ENCODE measurements at places on chromosomes 7 and 10. TPM values are rescaled to one million over a fixed set of nuclear protein-coding genes. Genes with fewer than 3 reads are reported as not detected.

GRCh38 chr10:35699848-35700486, 57.9 kb upstream of the FZD8 start:
- DNase-seq, result no peak

Gene PON3
- 0.41 TPM for total RNA-seq

- DNase-seq, result no peak
Observed at GRCh38 chr7:50704844-50705243, 77.9 kb downstream of the GRB10 start.

GRCh38 chr10:73647211-73647874, 6.1 kb upstream of the MYOZ1 start:
- peak; percentile 66 for DNase-seq

DNA sequence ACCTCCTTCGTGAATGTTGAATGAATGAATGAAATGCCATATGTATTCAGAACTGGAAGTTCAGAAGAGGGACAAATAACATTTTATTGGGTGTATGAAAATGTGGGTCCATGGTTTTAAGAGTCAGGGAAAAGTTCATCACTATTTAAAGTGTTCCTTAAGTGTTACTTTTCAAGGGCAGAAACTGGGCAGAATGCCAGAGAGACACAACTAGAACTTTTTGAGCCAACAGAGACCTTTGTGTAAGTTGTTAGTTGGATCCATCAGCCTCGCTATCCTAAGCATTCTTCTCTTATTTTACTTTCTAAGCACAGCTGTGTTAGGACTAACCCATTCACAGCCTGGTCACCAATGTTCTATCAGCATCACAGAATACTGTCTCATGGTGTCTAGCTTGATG, 13.6 kb upstream of the TAF3 start:
- no peak for DNase-seq

DNA sequence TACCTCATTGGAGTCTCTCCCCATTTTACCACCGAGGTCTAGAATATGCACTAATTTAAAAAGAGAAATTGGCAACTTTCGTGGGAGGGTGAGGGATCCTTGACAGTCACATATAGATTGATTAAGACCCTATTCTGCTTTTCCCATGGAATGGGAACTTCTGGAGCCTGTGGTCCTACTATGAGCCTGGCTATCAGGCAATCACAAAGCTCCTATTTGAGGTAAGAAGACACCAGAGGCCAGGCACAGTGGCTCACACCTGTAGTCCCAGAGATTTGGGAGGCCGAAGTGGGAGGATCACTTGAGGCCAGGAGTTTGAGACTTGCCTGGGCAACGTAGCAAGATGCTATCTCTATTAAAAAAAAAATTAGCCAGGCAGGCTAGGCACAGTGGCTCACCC, 104.7 kb upstream of the CCNY start:
- DNase-seq, result no peak

DNA sequence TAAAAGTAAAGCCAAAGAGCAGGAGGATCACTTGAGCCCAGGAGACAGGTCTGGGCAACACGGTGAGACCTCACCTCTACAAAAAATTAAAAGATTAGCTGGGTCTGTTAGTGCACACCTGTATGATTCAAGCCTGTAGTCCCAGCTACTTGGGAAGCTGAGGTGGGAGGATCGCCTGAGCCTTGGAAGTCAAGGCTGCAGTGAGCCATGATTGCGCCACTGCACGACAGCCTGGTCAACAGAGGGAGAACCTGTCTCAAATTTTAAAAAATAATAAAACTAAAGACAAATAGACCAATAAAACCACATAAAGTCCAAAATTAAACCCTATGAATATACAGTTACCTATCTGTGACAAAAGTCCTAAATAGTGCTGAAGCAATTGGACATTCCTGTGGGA, 3.2 kb downstream of the LMBR1 start:
- DNase-seq, result no peak

DNA sequence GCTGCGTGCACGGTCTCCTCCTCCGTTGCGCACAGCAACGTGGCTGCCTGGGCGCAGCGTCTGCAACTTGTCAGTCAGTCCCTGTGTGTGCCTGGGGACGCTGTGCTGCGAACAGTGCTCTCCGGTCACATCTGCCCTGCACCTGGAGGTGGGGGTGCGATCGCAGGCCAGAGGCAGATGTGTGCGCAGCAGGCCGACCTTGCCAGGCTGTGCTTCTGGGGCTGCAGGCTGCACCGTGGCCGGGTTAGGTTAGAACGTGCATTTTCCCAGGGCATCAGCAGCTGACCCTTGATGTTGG, 8.2 kb upstream of the GET4 start:
- DNase-seq, result no peak

Gene SCART1
- under 0.01 TPM for total RNA-seq

Gene GJD4
- total RNA-seq, result not detected

Gene ITIH5
- 14.7 TPM for total RNA-seq

Gene FZD8
- 13.0 TPM for total RNA-seq

- DNase-seq, result no peak
Observed at GRCh38 chr7:67553378-67553777, 556.7 kb downstream of the TYW1 start.

DNA sequence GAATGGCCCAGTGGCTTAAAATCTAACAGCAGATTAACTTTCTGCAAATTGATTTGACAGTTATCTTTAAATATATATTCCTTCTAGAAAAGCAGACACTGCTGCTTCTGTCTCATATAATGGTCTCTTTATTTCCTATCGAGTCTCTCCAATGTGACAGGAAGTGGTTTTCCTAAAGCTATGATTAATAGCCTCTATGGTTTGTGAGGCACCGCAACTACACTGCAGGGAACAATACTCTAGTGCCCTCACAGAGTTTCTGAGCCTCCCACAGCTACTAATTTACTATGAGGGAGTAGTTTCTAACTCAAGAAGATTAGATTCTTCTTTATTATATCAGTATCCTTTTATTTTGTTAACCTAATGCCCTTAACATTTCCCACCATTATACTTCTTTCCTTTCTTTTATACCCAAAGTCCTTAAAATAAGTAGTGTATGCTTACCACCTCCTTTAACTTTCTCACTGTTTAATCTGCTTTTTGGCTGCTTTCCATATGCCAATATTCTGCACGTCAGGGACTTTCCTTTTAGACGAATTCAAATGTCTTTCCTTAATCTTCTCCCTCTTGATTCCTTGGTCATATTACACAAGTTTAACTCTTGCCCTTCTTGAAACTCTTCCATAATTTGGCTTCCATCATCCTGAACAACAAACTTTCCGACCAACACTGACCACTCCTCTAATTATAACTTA, 23.8 kb upstream of the AHR start:
- no peak for DNase-seq

GRCh38 chr10:48449501-48450232, 143.2 kb downstream of the MAPK8 start:
- DNase-seq, result peak; percentile 75

GRCh38 chr7:89401099-89401498, 605.6 kb upstream of the TEX47 start:
- DNase-seq, result no peak

- DNase-seq, result no peak
Observed at GRCh38 chr10:3886191-3886590, 101.2 kb upstream of the KLF6 start.

DNA sequence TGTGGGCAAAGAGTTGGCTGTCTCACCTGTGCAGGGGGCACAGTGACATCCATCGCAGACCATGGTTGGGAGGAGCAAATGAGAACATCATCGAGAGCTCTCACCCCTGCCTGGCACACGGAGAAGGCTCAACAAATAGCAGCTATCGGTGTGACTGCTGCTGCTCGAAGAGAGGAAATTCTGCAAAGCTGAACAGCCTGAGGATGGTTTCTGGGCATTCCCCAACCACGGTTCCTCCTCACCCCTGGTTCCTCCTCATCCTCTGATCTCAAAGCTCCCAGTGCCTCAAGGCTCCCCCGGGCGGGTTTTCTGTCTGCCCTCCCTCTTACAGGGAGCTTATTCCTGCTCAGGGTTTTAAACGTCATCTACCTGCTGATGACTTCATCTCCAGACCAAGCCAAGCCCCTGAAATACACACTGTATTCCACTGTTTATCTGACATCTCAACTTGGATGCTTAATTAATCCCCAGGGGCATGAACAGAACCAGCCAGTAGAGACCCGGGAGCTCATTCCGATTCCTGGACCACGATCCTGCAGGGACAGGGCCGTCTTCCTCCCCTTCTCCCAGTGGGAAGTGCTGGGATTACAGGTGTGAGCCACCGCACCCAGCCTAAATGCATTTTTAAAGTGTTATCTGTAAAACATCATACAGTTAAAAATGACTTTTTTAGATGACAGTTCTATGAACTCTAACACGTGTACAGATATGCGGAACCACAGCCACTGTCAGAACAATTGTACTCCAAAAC, 19.5 kb upstream of the NOM1 start:
- no peak for DNase-seq

- no peak for DNase-seq
Observed at GRCh38 chr10:82221601-82222149, 346.7 kb downstream of the NRG3 start.

Gene GPR37
- 39.1 TPM for total RNA-seq

Gene RTKN2
- 4.5 TPM for total RNA-seq

GRCh38 chr7:34451183-34451582, 206.8 kb upstream of the NPSR1 start:
- DNase-seq, result no peak

Gene NEUROG3
- not detected for total RNA-seq

- peak; percentile 18 for DNase-seq
Observed at GRCh38 chr7:88344956-88345832, 38.5 kb upstream of the STEAP4 start.

- no peak for DNase-seq
Observed at GRCh38 chr7:30911133-30911532, 520 bp upstream of the AQP1 start.

Gene OR2A12
- total RNA-seq, result not detected

DNA sequence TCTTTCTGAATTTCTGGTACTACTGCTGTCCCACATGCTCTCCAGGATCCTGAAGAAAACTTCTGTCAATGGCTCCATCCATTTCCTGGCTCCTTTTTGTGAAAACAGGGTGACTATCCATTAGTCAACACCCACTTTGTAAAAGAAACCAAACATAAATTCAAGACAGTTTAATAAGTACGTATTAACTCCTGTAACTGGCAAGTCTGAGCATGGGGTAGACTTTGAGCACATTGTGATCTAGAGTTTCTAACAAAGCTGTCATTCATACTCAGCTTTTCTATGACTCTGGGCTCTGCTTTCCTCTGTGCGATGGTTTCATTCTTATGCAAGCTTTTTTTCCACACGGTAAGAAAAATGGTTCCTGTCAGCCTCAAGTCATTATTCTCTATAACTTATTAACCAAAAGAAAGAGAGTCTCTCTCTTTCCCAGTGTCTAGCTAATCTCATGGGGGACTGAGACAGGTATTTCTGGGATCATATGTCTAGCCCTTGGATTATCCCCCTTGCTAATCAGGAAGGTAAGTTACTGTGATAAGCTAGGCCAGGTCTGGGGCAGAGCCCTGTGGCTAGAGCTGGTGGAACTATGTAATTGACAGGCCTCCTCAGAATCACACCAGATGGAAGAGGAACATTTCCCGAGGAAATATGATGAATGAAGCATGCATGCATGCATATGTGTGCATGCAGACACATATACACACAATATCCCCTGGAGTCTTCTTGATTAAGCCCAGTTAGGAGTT, 98.5 kb downstream of the GNAI1 start:
- no peak for DNase-seq

Gene OR9A4
- not detected for total RNA-seq

Gene LIPN
- not detected for total RNA-seq

DNA sequence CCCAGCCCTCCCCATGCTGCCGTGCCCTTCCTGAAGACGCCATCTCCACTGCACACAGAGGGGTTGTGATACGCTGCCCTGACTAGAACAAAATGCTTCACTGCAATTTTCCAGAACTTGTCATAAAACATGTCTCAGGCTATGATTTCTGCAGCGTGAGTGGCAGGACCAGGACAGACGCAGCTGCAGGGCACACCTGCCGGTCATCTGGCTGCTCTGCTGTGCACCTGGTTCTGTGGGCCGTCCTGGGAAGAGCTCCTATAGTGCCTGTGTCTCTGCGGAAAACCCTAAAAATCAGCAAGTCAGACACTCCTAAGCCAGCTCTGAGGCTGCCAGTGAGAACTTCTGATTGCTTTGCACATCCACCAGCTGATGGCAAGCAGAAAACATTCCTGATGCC, 39.7 kb upstream of the DIP2C start:
- DNase-seq, result no peak

Gene TMEM213
- total RNA-seq, result not detected

Gene LYZL1
- not detected for total RNA-seq

GRCh38 chr10:121079226-121079625, 228.1 kb downstream of the WDR11 start:
- DNase-seq, result no peak

DNA sequence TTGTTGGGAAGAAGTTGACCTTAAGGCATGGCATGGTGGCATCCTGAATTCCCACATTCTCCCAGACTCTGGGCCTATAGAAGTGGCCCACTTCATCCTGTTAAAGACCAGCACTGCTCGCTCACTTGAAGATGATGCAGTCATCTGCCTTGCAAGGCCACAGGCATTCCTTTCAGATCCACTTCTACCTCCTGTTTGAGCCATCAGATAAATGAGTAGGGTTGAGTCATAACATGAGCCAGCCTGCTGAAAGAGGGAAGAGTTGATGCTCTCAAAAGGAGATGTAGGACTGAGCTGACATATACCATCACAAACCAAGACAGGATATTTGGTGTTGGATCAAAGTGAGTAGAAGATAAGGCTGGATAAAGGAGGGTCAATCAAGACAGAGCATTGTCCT, 1.5 kb upstream of the EBLN1 start:
- no peak for DNase-seq

DNA sequence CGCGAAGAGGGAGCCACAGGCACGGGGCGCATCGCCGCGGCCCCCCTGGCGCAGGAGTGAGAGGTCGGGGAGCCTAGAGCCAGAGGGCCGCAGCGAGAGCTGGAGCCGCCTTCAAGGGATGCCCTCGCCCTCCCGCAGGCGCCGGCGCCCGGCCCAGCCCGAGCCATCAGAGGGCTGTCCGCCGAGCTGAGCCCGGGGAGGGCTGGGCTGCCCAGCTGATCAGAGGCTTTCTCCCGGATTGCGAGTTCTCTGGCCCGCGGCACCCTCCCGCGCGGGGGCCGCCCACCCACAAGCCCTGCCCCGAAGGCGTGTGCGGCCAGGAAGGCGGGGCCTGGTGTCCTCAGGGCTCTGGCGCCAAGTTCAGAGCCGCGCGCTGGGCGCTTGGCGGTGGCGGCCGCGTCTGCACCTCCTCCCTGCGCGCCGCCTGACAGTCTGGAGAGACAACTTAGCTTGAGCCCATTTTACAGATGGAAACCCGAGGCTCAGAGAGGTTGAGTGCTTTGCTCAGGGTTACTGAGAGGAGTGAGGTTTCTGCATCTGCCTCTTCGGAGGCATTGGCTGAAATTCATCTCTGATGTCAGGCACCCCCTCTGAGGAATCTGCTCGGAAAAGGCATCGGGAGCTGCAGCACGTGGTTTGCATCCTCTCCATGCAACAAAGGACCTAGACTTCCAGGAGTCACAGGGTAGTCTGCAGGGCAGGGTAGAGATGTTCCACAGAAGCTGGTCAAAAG, 3.8 kb upstream of the ANTXRL start:
- peak; percentile 94 for DNase-seq

Gene ZNF282
- total RNA-seq, result 20.8 TPM

Gene SPDYE5
- total RNA-seq, result not detected

Gene MOGAT3
- total RNA-seq, result not detected

GRCh38 chr10:110311357-110311949, 6.7 kb upstream of the SMNDC1 start:
- peak; percentile 54 for DNase-seq
